T-cell (primary cell): ENCODE measurements at places on chromosomes 1 and 21. TPM values are rescaled to one million over a fixed set of nuclear protein-coding genes. Genes with fewer than 3 reads are reported as not detected.

HAO2 gene
- not detected for total RNA-seq

SPAG17 gene
- total RNA-seq = not detected

MEX3A gene
- 0.23 TPM for total RNA-seq

RIMS3 gene
- 2.3 TPM for total RNA-seq

ST6GALNAC5 gene
- not detected for total RNA-seq

HSPB7 gene
- total RNA-seq = not detected

CLCA4 gene
- total RNA-seq = not detected

ENAH gene
- 1.0 TPM for total RNA-seq

OPTC gene
- total RNA-seq = not detected

- DNase-seq = no peak
- no peak overlapping the region for H3K4me3 ChIP-seq
- H3K36me3 ChIP-seq = no peaks in the 10 kb centered on the region
Measured at GRCh38 chr1:71461416-71461815, 380.6 kb upstream of the ZRANB2 start.

- no peaks in the 10 kb centered on the region for H3K27me3 ChIP-seq
- no peak for DNase-seq
- H3K4me1 ChIP-seq = no peaks in the 10 kb centered on the region
- no peaks in the 10 kb centered on the region for H3K36me3 ChIP-seq
Measured at GRCh38 chr21:16239659-16240265, 510.0 kb downstream of the USP25 start.

DNA sequence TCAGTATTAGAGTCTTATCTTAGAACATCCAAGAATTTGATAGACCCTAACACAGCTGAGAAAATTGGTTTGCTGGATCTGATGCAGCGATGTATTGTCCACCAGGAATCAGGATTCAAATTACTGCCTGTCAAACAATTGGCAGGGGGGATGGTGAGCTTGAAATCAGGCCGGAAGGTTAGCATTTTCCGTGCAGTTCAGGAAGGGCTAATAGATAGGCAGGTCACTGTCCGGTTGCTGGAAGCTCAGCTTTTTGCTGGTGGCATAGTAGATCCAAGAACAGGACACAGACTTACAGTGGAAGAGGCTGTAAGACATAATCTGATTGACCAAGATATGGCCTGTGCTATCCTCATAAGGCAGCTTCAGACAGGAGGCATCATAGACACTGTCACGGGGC is 127.2 kb downstream of the MACF1 start:
- H3K27me3 ChIP-seq = no peaks in the 10 kb centered on the region
- peaks cover 2% of the 10 kb centered on the region for H3K4me1 ChIP-seq
- H3K27ac ChIP-seq = no peak overlapping the region
- no peak for DNase-seq

GRCh38 chr21:28133116-28133515 is 859.6 kb downstream of the LTN1 start:
- H3K36me3 ChIP-seq = no peaks in the 10 kb centered on the region
- no peaks in the 10 kb centered on the region for H3K4me1 ChIP-seq
- no peak for DNase-seq
- H3K27me3 ChIP-seq = no peaks in the 10 kb centered on the region
- no peak overlapping the region for H3K27ac ChIP-seq

GRCh38 chr1:14149431-14149830 is 449.1 kb upstream of the KAZN start:
- no peak for DNase-seq
- H3K36me3 ChIP-seq = no peaks in the 10 kb centered on the region
- no peak overlapping the region for H3K4me3 ChIP-seq

DNA sequence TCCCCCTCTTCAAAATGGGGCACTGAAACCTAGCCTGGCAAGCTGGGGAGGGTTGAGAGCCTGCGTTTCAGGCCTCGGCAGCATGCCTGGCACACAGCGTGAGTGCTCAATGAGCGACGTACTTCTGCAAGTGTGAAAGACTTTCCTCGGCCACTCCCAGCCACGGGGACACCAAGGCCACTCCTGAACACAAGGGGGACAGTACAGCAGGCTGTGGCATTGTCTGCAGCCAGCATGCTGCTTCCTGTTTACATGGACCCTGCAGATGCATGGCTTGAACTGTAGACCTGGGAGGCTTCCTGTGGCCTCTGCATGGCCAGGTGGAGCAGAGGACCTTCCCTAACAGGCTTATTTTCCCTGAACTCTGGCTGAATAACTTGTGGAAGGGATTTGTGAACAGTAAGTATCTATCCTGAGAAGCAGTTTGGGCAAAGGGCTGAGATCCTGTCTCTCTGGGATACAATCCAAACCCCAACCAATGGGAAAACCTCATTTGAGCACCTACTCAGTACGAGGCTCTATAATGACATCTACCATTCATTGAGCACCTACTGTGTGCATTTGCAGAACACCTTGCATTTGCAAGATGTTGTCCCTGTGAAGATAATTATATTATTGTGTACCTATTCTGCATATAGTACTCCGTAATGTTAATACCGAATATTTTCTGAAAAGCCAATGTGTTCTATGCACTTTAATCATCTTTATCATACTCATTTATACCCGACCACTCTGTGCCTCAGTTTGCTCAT is 9.9 kb upstream of the HSPG2 start:
- H3K36me3 ChIP-seq = no peaks in the 10 kb centered on the region
- H3K27me3 ChIP-seq = peaks cover 13% of the 10 kb centered on the region
- no peak overlapping the region for H3K4me3 ChIP-seq
- H3K4me1 ChIP-seq = no peaks in the 10 kb centered on the region

DNA sequence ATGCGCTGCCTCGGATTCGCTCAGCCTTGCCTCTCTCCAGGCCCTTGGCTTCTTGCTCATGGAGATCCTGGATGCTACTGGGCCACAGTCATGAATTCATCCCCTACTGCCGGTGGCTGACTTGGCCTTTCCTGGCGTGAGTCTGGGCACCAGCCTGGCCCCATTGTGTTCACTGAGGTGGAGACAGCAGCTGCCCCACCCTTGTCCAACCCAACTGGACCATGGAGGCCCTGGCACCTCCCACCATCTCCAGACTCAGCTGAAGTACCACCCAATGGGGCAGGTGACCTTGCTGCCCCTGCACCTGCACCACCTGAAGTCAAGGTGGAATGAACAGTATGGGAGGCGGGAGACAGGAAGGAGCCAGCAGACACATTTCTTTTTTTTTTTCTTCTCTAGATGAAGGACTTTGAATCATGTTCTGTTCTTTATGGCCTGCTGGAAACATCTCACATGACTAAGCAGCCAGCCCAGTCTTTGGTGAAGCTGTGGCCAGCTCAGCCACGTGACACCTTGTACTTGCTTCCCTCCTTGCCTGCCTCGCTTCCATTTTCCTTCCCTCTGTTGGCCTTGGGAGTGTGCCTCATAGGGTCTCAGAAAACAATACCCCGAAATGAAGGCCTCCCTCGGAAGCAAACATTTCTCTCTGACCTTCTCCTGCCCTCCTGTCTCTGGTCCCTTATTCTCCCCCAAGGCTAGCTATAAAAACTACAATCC is 3.8 kb upstream of the SLC30A2 start:
- H3K27ac ChIP-seq = no peak overlapping the region
- no peak for DNase-seq
- no peaks in the 10 kb centered on the region for H3K4me1 ChIP-seq
- no peaks in the 10 kb centered on the region for H3K36me3 ChIP-seq

- H3K27me3 ChIP-seq = no peaks in the 10 kb centered on the region
- no peaks in the 10 kb centered on the region for H3K36me3 ChIP-seq
- H3K27ac ChIP-seq = no peak overlapping the region
- H3K4me1 ChIP-seq = no peaks in the 10 kb centered on the region
Measured at GRCh38 chr1:64755361-64755760, 10.5 kb downstream of the RAVER2 start.

GRCh38 chr1:111142356-111142975 is 2.4 kb downstream of the CEPT1 start:
- H3K27ac ChIP-seq = no peak overlapping the region
- H3K36me3 ChIP-seq = peaks cover 9% of the 10 kb centered on the region
- H3K4me3 ChIP-seq = no peak overlapping the region
- no peaks in the 10 kb centered on the region for H3K27me3 ChIP-seq
- DNase-seq = no peak

GRCh38 chr1:30372792-30373433 is 350.5 kb downstream of the MATN1 start:
- H3K4me3 ChIP-seq = no peak overlapping the region
- no peaks in the 10 kb centered on the region for H3K27me3 ChIP-seq
- DNase-seq = no peak
- no peaks in the 10 kb centered on the region for H3K36me3 ChIP-seq
- no peaks in the 10 kb centered on the region for H3K4me1 ChIP-seq

DNA sequence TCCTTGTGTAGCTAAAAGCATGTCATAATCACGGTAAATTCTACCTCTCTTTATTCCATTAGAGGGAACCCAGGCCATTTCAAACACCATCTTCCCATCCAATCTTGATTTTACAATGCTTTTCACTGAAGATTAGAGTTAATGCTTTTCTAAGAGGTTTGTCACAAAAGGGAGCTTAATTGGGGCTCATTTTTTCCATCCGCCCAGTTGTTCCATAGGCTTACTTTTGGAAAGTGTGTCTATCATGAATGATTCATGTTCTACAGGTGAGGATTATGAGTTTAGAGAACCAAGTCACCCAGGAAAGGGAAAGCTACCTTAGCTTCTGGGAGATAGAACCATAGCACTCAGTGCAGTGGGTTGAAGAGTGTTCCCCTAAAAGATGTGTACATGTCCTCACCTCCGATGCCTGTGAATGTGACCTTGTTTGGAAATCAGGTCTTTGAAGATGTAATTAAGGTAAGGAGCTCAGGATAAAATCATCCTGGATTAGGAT is 286.9 kb upstream of the RUNX1 start:
- H3K36me3 ChIP-seq = no peaks in the 10 kb centered on the region
- H3K27me3 ChIP-seq = no peaks in the 10 kb centered on the region
- no peaks in the 10 kb centered on the region for H3K4me1 ChIP-seq
- no peak overlapping the region for H3K4me3 ChIP-seq
- DNase-seq = no peak
- no peak overlapping the region for H3K27ac ChIP-seq

DNA sequence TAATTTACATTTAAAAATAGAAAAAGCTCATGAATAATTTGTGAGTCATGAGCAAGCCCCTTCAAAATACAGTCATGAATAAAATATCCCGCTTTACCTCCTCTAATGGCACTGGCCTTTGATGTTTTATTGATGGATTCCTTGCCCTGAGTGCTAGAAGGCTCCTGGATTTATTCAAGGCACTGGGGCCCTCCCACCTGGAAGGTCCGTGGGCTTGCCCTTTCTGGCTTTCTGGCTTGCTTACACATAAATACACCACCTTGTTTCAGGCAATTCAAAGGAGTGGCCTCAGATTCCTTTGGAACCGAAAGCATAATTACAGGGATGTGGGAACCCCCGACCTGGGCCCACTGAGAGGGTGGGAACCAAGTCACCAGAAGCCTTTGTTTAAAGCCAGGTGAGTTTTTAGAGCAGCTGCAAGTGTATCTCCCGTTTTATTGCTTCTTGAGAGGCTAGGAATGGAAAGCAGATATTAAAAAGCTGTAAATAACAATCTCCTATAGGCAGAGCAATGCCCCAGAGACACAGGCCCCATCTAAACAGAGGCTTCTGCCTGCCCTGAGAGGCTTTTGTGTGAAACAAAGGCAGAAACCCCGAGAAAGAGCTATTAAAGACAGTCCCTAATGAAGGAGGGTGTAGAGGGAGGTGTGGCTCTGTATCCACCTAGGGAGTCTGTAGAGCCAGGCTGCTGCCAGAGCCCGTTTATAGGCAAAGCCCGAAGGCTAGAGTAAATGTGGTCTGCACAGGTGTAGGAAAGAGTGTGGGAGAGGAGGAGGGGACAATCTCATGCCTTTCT is 126.4 kb downstream of the FAM78B start:
- no peaks in the 10 kb centered on the region for H3K36me3 ChIP-seq
- H3K27me3 ChIP-seq = no peaks in the 10 kb centered on the region
- H3K27ac ChIP-seq = no peak overlapping the region
- no peaks in the 10 kb centered on the region for H3K4me1 ChIP-seq
- no peak overlapping the region for H3K4me3 ChIP-seq

GRCh38 chr1:119926553-119926952 is 30.2 kb upstream of the ADAM30 start:
- H3K27me3 ChIP-seq = no peaks in the 10 kb centered on the region
- peaks cover 14% of the 10 kb centered on the region for H3K36me3 ChIP-seq
- no peaks in the 10 kb centered on the region for H3K4me1 ChIP-seq

DNA sequence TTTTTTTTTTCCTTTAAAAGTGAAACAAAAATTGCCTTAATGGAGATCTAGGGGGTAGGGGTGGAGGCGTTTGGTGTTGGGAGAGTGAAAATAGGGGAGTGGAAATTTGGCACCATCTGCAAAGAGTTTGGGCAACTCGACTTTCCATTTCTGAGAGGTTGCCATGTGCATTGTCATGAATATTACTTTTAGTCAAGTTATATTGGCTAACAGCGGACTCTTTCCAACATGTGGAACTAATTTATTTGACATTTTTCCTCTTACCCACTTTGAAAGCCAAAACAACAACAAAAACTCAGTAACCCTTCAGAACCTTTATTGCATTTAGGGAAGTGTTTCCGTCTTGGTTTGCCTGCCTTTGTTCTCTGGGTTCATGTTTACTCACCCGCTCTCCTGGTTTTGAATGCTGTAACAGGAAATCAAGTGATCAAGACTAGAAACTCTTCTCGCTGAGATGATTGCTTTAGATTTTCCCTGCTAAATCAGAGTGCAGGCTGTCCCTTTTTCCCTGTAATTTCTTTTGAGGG is 70.4 kb downstream of the CACHD1 start:
- H3K27ac ChIP-seq = peak overlapping the region; percentile 34
- DNase-seq = no peak
- no peaks in the 10 kb centered on the region for H3K27me3 ChIP-seq
- peaks cover 65% of the 10 kb centered on the region for H3K4me1 ChIP-seq
- no peaks in the 10 kb centered on the region for H3K36me3 ChIP-seq

DNA sequence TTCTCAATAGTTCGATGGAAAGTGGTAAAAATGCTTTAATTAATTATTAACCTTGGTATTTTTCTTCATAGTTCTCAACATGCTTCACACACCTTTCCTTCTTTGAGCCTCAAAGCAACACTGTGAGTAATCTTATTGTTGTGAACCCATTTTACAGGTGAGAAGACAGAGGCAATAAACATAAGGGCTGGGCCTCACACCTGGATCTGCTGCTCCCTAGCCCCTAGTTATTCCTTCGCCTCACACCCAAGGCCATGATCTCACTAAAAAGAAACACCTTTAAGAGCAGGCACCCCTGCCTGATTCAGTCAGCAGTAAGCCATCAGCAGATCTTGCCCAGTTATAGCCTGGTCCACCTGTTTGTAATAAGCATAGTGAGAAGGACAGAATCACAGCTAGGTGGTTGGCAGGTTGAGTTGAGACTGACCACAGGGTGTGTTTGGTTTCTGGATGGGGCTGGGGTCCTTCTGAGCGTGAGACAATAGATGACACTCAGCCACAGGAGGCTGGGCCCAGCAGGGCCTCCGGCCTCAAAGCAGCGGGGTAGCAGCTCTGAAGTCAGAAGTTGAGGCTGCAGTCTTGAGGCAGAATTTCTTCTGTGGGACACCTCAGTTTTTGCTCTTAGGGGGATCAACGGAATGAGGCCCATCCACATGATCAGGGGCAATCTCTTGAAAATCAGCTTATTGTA is 203.9 kb downstream of the RHOU start:
- no peaks in the 10 kb centered on the region for H3K36me3 ChIP-seq
- no peak overlapping the region for H3K4me3 ChIP-seq
- DNase-seq = no peak
- H3K27me3 ChIP-seq = no peaks in the 10 kb centered on the region

GRCh38 chr1:243469497-243469896 is 213.7 kb downstream of the SDCCAG8 start:
- H3K4me3 ChIP-seq = no peak overlapping the region
- H3K36me3 ChIP-seq = no peaks in the 10 kb centered on the region
- no peaks in the 10 kb centered on the region for H3K4me1 ChIP-seq
- no peak overlapping the region for H3K27ac ChIP-seq
- DNase-seq = no peak

- H3K4me3 ChIP-seq = no peak overlapping the region
- no peaks in the 10 kb centered on the region for H3K4me1 ChIP-seq
- H3K36me3 ChIP-seq = no peaks in the 10 kb centered on the region
- no peak for DNase-seq
- no peak overlapping the region for H3K27ac ChIP-seq
Measured at GRCh38 chr1:186183219-186183618, 191.8 kb downstream of the TPR start.
